ENCODE measurements at places on chromosomes 12 and 14.

DNA sequence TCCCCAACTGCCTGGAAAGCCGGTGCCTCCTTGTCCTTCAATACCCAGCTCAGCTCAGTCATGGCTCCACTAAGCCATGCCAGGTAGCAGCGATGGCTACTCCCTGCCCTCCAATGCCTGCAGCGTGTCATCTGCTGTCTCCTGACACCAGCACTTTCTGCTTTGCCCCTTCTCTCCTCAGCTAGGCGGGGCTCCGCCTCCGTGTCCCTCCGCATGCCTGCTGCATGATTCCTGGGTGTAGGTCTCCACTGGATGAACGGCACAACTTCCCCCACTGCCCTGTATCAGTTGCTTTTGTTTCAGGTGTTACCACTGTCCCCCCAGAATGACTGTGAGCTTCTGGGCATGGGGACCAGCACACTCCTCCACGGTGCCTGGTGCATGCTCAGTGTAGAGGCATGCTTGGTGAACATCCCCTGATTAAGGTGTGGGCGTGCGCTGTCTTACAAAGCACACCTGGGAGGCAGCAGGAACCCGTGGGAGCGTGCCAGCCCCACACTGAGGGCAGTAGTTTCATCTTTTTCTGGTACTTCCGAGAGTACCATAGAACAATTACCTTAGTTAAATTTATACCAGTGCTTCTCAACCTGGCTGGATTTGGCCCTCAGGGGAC lies 179.4 kb upstream of the PRMT8 start:
- DNase-seq = no peak

DNA sequence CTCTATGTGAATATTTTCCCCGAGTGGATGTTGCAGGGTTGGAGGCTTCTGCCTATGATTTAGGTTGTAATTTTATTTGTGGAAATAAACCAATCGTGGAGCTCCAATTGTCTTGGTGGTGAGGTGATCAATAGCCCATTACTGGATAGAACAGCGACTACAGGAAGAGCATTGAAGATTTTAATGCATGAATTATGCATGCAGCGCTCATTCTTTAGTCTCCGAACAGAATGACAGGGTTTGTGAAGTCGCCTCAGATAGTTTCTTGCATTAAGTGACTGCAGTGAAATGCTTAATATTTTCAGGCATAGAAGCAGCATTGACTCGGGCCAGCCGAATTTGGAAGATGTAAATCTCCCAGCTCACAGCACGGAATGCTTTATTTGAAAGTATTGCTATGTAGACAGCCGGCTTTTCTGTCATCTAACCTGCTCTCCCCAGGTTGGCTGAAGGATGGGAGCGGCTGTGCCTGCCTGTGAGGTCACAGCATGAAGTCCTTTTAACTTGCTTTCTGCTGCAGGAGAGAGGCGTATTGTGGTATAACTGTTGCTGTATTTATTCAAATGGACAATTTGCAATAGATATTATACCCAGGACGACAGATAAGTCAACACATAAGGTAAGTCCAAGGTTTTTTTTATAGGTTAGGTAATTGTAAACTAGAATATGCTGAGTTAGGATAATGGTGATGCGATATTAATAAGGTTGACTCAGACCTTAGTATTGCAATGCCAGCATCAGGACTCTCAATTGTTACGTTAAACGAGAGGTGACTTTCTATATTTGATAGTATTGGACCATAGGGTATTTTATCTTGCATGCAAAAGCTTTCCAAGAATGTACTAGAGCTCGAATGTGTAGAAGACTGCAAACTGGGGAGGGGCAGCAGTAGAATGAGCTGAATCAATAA lies 135.7 kb downstream of the CNTN1 start:
- no peak for DNase-seq

- no peak for DNase-seq
Measured at GRCh38 chr14:103551338-103551762, 11.1 kb downstream of the BAG5 start.

GRCh38 chr14:32980178-32980901 lies 41.7 kb downstream of the NPAS3 start:
- no peak for DNase-seq

- no peak for DNase-seq
Measured at GRCh38 chr12:114678718-114679117, 5.3 kb downstream of the TBX3 start.

DNA sequence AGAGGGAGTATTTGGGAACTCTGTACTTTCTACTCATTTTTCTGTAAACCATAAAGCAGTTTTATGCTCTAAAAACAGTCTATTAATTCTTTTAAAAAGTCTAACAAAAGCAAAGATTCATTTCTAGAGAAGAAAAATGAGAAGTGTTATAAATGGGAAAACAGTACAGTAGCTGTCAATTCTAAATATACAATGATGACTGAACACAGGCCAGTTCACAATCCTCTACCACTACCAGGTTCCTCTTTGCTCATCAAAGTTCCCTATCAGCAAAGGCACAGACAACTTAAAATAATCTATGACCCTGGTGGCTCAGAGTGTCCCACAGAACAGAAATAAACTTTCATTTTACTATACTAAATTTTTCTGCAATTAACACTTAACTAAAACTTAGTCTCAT lies 12.5 kb downstream of the NAA25 start:
- no peak for DNase-seq

DNA sequence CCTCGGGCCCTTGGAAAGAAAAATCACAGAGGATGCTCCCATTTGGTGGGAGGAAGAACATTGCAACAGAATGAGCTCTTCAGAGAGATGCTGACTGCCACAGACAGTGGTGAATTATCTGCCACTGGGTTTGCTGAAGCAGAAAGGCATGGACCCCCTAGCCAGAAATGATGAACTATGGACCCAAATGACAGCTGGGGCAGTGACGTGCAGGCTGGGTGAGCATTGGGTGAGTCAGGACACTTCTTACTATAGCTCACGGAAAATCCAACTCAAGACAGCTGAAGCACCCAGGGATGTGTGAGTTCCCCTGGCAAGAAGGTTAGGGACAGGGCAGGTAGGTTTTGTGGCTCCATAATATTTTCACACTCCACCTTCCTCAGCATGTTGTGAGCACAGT lies 993.2 kb downstream of the BCL11B start:
- DNase-seq = no peak

DNA sequence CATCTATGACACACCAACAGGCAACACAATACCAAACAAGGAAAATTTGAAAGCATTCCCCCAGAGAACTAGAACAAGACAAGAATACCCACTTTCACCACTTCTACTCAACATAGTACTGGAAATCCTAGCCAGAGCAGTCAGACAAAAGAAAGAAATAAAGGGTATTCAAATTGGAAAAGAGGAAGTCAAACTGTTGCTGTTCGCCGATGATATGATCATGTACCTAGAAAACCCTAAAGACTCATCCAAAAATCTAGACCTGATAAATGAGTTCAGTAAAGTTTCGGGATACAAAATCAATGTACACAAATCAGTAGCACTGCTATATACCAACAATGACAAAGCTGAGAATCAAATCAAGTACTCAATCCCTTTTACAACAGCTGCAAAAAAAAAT lies 8.1 kb upstream of the ATL1 start:
- DNase-seq = no peak

GRCh38 chr14:86999036-86999435 lies 993.9 kb downstream of the GALC start:
- DNase-seq = no peak

DNA sequence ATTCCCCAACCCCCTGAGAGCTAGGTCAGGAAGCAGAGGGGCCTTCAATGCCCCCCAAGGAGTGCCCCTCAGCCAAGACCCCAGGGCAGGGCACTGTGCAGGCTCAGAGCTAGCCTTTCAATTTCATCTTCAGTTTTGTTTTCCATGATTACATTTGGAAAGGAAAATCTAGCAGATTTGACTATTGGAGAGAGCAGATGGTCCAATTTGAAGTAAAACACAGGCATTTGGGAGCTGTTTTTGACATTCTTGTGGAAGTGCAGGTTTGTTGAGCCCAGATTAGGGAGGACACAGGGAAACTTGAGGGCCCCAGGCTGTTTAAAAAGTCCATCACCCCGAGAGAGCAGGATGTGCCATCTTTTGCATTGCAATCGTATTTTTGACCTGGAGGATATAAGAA lies 58.6 kb upstream of the GPATCH2L start:
- no peak for DNase-seq

DNA sequence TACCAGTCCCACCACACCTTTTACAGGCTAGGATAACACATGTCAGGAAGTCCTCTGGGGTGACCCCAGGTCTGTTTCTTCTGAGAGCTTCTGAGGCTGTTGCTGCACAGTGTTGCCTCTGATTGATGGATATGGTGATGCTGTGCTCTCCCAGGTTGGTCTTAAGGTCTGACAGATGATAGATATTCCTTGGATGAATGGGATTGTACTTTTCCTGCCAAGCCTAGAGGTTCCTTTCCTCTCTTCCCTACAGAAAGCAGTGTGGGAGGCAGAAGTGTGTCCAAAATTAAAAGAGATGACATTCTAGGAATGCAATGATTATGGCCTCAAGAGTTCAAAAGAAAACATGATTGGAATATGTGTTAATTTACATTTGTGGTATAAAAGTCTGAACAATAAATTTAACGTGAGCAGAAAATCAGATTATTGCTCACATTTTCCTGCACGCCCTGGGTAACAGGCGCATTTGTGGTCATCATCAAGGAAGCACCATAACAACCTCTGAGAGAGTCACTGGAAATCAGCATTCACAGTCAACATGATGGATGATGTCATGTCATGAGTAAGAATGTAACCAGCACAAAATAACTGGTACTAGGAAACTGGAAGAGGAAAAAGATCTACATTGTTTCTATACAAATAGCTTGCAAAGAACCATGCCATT lies 73.7 kb downstream of the BBS10 start:
- DNase-seq = no peak

- no peak for DNase-seq
Measured at GRCh38 chr12:114684098-114684869, at the start of gene TBX3. Gene TBX3 (minus strand): TSS chr12:114684175. CDS start chr12:114683200, 975 bp downstream.

DNA sequence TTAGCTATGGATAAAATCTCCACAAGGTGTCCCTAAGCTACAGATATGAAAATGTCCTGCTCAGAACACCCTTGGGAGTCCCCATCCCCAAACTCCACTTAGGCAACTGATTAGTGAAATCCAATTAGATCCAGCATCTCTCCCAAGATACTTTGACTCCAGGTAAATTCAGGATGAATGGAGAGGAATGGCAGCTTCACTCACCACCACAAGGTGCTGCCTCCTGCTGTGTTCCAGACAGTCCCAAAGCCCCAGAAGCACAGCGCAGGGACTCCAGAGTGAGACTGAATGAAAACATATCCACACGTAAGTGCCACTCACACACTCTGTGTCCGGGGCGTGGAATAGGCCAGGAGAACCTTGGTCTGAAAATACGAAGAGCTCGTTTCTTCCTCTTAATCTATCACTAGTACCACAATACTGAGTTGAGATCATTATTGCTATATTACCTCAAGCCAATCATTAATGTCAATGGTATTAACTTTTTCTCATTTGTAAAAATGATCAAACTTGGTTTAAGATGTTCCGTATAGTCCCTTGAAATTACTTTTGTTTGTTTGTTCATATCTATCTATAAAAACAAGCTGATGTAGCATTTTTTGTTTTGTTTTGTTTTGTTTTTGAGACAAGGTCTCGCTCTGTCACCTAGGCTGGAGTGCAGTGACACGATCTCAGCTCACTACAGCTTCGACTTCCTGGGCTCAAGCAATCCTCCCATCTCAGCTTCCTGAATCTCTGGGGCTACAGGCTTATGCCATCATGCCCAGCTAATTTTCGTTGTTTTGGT lies 70.0 kb upstream of the BICD1 start:
- DNase-seq = no peak

GRCh38 chr12:52380271-52380694 lies 5.2 kb downstream of the KRT84 start:
- DNase-seq = no peak

DNA sequence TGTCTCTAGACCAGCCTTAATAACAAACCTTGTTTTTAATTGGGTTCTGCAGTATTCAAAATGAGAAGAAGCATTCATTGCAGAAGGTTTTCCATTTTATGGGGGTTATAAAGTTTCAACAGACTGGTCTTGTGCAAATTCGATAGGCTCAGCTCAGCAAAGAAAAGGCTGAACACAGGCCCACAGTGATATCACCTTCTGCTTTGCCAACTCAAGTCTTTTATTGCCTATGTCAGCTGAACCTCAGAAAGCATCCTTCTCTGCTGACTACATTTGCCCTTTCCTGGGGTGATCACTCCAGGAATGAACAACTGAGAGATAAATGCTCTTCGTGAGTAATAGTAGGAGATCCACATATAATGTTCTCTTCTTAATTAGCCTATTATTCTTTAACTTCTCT lies 134.5 kb upstream of the CCDC175 start:
- DNase-seq = no peak
